ENCODE measurements at places on chromosomes 12 and 14.

GRCh38 chr12:127487031-127487430 is 779.9 kb upstream of the TMEM132C start:
- DNase-seq = no peak

DNA sequence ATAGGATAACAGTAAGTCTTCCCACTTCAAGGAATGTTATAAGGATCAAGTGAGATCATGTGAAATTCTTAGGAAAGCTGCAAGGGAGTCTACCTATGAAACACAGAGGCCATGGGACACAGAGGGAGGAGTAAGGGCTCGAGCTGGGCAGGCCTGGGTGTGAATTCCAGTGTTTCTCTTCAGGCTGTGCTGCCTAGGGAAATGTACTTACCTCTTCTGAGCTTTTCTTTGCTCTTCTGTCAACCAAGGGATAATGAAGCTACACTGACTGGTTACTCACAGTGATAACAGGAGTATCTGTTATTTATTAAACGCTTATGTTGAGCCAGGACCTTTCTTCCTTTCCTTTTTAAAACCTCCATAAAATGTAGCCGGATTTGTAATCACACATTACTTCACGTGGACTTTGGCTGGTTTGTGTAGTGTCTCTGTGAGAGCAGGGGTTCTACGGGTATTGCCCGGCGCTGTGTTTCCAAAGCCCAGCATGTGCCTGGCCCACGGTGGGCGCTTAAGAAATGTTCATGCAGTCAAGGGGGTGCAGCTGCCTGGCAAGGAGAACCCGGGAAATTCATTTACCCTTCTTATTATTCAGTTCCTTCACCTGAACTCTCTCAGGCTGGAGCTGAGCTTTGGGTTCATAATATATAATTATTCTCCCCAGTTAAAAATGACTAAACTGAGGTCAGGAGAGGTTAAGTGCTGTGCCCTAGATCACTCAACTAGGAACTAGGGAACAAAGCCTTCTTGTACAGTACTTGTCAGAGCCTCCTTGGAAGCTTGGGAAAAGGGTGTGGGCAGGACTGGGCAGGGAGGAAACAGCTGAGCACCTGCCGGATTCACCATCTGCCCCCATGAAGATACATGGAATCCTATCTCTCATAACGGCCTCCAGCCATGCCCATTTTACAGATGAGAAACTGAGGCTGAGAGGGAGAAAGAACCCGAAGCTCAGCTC is 214.2 kb downstream of the CACNA1C start:
- no peak for DNase-seq

DNA sequence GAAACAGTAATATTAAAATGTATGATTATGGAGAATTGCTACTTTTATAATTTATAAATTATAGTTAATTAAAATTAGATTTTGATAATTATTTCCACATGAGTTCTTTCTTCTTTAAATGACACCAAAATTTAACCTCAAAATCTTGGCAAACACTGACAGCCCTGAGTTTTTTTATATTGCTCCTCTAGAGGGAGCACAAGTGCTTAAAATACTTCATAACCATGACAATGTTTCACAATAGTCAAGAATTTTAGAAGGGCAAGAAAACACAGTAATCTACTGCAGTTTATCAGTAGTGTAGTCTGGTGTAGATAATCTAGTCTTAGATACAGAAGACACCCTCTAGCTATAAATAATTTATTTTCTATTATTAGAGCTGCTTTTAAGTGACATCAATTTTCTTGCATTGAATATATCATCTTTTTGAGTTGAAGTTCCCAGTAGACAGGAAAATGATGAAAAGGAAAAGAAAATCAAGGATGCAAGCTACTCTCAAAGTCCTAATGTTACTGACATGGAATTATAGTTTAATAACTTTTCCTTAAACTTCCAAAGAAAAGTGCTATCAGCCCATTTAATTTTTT is 14.3 kb upstream of the PTGER2 start:
- no peak for DNase-seq

DNA sequence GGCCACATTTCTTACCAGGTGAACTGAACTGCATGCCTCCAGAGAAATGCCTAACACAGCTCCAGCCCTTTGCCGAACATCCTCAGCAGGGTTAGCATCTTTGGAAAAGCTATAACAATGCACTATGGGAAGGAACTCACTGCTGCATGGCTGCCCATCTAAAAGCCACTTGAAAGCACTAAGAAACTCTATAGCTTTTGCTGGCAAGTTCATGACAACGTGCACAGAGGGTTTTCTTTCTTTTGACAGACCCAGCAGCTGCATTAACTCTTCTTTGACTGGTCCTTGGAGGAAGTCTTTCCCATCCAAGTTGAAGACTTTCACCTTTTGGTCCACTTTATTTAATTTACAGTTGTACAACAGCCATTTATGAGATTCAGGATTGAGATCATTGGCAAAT is 5.3 kb downstream of the TRMT5 start:
- no peak for DNase-seq

DNA sequence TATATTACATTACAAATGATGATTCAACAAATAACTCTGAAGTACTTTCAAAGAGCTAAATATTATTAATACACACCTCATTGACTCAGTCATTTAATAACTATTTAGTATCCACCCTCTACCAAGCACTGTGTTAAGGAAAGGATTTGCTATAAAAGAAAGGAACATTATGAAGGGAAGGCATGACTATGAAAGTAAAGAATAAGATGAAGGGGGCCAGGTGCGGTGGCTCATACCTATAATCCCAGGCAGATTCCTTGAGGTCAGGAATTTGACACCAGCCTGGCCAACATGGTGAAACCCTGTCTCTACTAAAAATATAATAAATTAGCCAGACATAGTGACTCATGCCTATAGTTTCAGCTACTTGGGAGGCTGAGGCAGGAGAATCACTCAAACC is 107.9 kb downstream of the PLCZ1 start:
- no peak for DNase-seq

- no peak for DNase-seq
Observed at GRCh38 chr14:36713960-36714703, 52.5 kb downstream of the PAX9 start.

DNA sequence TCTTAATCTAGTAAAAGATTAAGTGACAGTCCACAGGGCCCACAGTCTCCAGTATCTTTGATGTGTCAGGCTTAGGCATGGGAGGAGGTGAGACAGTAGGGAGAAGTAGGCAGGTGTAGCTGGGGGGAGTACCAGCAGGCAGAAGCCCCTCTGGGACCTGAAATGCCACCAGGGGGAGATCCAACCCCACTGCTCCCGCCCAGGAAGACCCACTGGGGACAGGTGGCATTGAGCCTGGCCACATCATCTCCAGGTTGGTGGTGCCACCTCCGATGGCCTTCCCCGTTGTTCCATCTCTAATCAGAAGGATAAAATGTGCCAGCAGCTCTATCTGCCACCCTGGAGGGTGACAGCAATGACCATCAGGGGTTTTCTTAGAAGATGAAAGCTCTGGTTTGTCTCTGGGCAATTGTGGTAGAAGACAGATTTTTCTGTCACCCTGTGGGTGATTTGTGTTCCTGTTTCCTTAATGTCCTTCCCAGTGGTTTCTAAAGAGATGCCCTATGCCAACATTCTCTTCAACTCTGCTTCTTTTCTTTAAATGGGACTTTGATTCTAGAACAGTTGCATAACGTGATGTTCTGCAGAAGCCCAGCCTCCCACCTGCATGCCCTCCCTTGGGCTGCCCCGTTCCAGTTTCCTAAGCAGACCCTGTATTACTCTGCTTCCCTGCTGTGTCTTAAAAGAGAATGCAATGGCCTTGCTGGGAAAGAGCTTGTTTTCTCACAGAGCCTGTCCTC is 12.3 kb upstream of the SERPINA12 start:
- no peak for DNase-seq

GRCh38 chr12:27970401-27971120 is 2.0 kb downstream of the PTHLH start:
- DNase-seq = no peak

- no peak for DNase-seq
Observed at GRCh38 chr12:90262251-90262650, 553.6 kb upstream of the ATP2B1 start.

DNA sequence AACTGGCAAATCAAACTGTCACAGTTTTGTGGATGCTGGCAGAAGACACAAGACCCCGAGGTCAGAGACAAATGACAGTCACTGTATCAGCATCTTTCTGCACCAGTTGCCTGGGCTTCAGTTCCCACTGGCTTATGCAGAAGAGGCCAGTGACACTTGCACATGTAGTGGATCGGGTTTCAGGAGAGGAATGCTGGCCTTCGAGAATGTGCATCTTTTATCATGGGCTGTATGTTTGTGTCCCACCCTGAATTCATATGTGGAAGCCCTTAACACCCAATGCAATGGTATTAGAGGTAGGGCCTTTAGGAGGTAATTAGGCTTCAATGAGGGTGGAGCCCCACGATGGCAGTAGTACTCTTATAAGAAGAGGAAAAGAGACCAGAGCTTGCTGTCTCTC is 150.9 kb downstream of the SLC15A4 start:
- DNase-seq = no peak

- no peak for DNase-seq
Observed at GRCh38 chr14:51546099-51546498, 105.6 kb upstream of the FRMD6 start.

DNA sequence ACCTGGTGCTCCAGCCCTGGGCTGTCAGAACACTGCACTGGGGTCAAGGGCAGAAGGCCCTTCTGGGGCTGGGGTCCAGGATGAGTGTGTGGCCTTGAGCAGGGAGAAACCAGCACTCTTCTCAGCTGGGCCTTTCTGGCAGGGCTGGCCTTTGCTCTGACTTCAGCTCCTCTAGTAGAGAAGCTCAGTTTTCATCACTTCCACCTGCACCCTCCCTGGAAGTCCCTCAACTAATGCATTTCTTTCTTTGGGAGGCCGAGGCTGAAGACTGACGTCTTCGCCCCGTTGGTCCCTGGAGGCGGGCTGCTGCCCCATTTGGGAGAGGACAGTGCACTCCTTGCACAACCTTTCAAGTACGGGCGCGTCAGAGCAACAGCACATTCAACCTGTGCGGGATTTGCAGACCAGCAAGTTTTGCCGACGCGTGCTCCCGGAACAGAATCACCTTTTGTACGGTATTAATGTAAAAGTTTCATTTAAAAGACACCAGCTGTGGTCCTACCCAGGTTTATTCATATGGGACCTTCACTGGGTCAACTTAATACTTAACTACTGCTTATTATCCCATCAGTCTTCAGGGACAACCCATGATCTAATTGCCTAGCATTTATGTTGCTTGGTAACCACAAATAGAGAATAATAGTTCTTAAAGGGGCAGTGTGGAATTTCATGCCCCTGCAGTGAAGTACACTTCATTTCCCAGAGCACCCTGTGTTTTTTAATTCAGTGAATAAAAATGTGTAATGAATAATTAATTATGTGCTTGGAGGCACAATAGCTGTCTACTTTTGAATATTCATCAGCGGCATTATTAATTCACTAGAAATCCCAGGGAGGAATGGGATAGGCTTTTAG is 134.8 kb upstream of the VRK1 start:
- no peak for DNase-seq

GRCh38 chr14:106395456-106396050 is 869.2 kb downstream of the TMEM121 start:
- no peak for DNase-seq

- no peak for DNase-seq
Observed at GRCh38 chr14:56008150-56008549, 110.1 kb upstream of the PELI2 start.

- DNase-seq = no peak
Observed at GRCh38 chr14:21026988-21027315, 2.1 kb upstream of the NDRG2 start.

GRCh38 chr14:74739293-74740030 is 23.7 kb upstream of the YLPM1 start:
- DNase-seq = no peak

- DNase-seq = no peak
Observed at GRCh38 chr14:94826774-94827173, 56.9 kb upstream of the GSC start.

DNA sequence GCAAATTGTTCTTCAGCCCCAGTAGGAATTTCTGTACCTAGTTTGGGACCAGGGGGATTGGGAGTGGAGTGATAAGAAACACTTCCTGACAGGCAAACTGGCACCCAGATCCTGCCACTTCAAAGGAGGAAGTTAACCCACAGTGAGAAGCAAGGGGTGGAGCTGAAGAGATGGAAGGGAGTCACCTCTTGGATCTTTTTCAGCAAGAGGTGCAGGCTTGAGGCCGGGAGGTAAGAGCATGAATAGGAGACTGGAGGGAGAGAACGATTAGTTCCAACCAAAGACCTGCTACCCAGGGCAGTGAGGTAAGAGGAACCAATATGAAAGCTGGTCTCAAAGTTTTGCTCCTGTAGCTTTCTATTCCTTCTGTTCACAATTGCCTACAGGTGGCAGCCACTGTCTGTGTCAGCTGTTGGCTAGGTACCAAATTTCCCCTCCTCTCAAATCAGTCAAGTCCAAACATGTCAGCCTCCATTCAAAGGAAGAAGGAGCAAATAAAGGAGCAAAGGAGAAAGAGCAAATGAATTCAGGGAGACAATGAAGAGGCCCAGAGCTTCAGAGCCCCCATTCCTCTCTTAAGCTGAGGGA is 14.9 kb upstream of the TAC3 start:
- no peak for DNase-seq

DNA sequence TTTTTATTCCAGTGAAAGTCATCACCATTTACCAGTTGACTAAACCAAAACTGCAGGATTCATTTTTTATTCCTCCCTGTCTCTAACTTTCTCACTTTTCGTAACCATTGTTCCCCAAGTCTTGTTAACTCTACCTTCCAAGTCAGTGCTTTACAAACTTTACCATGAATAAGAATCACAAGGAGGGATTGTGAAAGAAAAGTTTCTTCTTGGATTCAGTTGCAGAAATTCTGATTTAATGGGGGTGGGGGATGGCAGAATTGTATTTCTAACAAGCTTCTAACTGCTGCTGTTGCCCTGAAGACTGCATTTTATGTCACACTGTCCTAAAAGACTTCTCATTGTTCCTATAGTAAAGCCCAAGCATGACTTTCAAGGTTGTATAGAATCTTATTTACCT is 5.0 kb upstream of the RAB21 start:
- no peak for DNase-seq

- no peak for DNase-seq
Observed at GRCh38 chr12:16348435-16349130, 1.1 kb downstream of the MGST1 start.

DNA sequence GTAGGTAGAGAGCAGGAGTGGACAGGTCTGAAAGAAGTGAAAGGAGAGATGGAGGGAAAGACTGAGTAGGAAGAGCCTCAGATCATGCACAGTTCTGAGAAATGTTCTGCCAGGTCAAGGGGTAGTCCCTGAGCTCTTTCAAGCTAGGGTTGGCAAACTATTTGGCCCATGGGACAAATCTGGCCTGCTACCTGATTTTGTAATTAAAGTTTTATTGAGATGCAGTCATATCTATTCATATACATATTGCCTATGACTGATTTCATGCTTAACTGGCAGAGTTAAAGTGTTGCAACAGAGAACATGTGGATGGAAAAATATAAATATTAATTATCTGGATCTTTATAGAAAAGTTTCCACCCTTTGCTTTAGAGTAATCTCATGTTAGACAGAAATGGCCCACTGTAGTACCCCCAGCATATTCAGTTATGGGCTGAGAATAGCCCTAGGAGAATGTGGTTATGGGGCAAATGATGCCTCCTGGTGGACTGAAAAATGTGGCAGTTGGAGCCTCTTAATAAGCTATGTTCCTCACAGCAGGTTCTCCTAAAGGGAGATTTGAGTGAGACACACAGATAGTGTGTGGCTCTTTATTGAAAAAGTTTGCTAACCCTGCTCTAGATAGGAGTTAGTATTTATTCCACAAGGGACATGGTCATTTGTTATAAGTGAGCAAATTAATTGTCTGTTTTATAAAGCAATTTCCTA is 476.9 kb downstream of the LRIG3 start:
- DNase-seq = no peak

- DNase-seq = no peak
Observed at GRCh38 chr12:97309921-97310320, 152.7 kb upstream of the RMST start.

GRCh38 chr12:18982226-18982949 is 147.1 kb upstream of the PLEKHA5 start:
- DNase-seq = no peak

All from HFF-Myc (cell line).